EH (cell line): ENCODE measurements at places on chromosomes 6 and 20.
A peak's percentile ranks its signal among the peaks of the same experiment; 100 is the strongest.

DNA sequence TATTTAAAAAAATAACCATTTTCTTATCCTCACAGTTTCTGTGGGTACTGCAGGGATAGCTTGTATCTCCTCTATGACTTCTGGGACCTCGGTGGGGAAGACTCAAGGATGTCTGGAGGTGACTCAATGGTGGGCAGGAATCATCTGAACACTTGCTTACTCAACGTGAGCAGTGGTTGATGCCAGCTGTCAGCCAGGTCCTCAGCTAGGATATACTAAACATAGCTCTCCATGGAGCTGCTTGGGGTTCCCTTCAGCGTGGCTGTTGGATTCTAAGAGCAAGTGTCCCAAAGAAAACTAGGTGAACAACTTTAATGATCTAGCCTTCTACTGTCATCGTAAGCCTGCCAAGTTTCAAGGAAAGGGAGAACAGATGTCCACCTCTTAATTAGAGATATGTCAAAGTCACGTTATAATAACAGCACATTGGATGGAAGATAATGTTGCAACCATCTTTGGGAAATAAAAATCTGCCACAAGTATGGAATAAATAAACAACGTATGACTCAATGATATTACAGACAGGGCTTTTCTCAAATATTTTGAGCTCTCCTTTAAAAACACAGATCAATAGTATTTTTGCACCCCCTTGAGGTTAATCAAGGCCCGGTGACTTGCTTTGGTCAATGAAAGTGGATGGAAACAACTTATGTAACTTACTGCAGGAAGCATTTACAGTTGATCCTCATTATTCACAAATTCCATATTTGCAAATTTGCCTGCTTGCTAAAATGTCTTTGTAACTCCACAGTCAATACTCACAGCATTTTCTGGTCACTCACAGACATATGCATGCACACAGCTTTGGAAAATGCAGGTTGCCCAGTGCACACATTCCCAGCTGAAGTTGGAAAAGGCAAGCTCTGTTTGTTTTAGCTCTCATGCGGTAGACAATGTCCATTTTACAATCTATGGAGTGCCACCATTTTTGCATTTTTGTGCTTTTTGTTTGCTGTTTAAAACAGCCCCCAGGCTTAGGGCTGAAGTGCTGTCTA is 6.6 kb upstream of the HEBP2 start:
- DNase-seq = peak; percentile 53

DNA sequence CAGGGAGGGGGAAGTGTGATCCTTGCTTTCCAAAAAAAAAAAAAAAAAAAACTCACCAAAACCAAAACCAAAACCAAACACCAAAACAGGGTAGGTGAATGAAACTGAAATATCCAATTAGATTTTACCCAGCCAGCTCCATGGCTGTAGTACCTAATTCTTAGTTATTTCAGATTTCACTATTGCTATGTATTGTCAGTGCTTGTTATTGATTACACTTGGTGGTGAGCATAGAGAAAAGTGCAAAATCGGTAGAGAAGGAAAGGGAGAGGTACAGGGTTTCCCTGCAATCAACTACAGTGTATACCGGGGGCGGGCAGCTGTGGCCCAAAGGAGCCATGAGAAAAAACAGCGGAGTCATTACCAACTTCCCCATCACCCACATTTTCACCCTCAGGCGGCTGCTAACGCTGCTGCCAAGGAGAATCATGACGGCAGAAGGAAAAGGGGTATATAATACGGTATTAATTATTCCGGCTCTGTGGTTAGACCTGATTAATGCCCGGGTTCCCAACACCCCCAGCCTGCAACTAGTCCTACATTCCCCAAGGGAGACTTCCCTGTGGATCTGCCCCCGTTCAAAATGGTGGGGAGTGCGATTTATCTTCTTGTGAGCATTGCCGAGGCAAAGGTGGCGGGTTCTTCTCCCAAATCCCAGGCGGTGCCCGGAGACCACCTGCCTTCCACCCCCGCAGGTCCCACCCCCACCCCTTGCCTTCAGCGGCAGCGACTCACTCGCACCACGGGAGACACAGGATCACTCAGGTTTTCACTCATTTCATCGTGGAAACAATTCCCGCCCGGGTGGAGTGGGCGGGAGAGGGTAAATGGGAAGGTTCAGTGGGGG is at the start of gene C6orf62:
Gene C6orf62, minus strand, starts transcription at position 30 of the 847 bp plus-strand sequence. CDS start 486 bp downstream, outside the sequence.
- DNase-seq = peak; percentile 67

GRCh38 chr20:1437235-1437904 is 29.3 kb downstream of the NSFL1C start:
- peak; percentile 78 for DNase-seq

DNA sequence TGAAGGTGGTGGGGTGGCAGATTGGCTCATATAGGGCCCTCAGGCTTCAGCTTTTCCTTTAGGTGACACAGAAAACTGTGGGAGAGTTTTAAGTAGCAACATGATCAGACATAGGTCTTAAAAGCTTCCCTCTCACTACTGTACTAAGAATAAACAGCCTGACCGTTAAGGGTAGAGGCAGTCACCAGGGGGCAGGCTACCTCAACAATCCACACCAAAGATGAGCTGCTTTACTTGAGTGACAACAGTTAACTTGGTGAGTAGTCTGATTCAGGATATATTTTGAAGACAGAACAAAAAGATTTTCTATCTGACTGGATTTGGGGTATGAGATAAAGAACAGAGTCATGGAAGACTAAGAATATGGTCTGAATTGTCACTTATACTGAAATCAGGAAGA is 193.1 kb upstream of the SHLD1 start:
- peak; percentile 54 for DNase-seq

GRCh38 chr6:3696525-3697088 is 54.9 kb downstream of the PXDC1 start:
- DNase-seq = no peak

DNA sequence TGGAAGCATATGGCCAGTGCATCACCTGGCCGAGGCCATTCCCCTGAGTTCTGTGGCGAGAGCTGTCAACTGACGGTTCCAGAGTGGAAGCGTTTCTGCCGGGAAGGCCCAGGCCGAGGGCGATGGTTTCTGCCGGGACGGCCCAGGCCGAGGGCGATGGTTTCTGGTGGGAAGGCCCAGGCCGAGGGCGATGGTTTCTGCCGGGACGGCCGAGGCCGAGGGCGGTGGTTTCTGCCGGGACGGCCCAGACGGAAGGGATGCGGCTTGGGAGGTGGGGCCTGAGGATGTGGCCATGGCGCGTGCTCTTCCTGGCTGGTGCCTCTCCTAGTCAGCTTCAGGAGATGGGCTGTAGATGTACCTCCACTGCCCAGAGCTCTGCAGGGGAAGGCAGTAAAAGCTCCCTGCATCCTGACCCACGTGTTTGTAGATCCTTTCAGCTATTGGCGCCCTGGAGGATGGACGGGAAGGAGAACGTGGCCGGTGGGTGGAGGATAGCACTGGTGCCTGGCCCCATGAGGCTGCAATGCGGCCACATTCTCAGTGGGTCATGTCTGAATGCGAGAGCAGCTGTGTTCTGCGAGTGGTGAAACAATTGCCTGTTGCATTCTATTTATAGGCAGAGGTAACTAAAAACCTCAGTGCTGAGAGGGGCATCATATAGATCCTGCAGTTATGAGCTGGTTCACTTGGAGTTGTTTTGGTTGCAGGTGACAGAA is 12.8 kb downstream of the TPD52L2 start:
- DNase-seq = no peak

DNA sequence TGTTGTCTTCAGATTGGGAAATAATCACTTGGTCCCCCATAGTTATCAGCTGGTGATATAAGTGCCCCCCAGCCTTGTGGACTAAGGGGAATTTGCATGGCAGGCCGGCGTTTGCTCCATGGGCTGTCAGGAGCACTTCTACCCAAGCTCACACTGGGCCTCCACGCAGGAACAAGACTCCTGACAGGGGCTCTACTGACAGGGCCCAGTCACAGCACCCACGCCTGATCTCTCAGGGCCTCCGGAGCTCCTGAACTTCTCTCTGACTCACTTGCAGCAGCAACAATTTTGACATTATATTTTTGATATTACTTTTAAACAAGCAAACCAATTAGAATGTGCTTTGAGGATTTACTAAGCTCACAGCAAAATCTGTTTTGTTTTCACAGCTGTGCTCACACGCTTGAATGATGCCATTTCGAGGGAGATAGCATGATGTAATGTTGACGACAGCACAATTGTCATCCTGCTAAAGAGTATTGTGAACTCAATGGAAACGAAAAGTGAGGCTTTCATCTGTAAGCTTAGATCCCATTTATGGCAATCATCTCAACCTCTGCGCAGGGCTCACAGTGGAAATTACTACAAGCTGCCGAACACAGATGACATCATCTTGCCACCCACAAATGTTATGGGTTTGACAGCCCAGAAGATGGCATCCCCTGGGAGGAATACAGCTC is 28.7 kb upstream of the TXNDC5 start:
- DNase-seq = peak; percentile 24

GRCh38 chr6:11331111-11331510 is 98.6 kb upstream of the NEDD9 start:
- no peak for DNase-seq

GRCh38 chr20:14566505-14566904 is 229.1 kb upstream of the FLRT3 start:
- DNase-seq = peak; percentile 60

DNA sequence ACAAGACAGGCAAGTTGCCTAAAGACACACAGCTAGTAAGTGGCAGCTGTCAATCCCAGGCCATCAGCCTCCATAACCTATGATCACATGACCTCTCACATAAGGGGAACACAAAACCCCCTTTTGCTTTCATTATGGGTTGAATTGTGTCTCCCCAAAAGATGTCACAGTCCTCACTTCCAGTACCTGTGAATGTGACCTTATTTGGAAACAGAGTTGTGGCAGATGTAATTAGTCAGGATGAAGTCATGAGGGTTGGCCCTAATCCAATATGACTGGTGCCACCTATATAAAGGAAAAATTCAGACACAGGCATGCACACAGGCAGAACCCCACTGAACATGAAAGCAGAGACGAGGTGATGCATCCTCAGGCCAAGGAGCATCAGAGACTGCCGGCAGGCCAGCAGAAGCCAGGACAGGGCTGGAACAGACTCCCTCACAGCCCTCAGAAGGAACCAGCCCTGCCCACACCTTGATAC is 33.6 kb downstream of the GFOD1 start:
- peak; percentile 38 for DNase-seq

GRCh38 chr20:7387638-7388193 is 552.5 kb downstream of the HAO1 start:
- DNase-seq = no peak

GRCh38 chr6:153087436-153087835 is 43.6 kb downstream of the RGS17 start:
- no peak for DNase-seq

DNA sequence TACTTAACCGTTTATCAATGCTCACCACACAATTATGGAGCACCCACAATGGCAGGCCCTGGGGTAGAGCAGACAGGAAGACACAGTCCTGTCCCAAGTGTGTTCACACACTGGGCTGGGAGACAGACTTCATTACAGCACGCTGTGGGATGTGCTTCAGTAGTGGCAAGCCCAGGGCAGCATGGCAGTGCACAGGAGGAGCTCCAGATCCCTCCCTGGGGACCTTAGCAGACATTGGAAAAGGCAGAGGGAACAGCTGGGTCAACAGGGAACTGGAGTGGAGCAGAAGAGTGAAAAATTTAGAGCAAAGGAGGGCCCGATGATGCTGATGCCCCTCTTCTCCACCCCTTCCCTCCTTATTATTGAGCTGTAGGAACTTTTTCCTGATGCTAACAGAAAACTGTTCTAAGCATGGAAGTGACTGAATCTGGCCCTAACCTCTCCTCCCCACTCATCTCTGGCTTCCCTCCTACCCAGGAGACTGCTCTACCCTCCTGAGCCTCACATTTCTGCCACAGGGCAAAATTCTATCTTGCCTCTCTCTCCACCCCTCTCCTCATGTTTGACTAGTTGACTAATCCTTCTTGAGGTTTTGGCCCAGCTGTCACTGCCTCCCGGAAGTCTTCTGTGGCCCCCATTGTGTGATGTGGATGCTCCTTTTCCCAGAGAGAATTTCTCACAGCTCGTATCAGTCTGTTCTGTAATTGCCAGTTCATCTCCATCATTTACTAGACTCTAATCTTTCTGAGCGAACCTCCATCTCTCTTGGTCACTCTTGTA is 41.3 kb upstream of the NOP56 start:
- DNase-seq = no peak
